Ovary (tissue), 10 donors: ENCODE measurements at places on chromosomes 16 and 17. TPM values are rescaled to one million over a fixed set of nuclear protein-coding genes. Genes with fewer than 3 reads are reported as not detected.

CENPN gene
- total RNA-seq: 3.9 TPM

RCVRN gene
- total RNA-seq: not detected

FN3K gene
- 14.5 TPM for total RNA-seq

UTS2R gene
- total RNA-seq: not detected

NTN1 gene
- total RNA-seq: 2.1 TPM

CCL16 gene
- not detected for total RNA-seq

KRT39 gene
- total RNA-seq: not detected

DNA sequence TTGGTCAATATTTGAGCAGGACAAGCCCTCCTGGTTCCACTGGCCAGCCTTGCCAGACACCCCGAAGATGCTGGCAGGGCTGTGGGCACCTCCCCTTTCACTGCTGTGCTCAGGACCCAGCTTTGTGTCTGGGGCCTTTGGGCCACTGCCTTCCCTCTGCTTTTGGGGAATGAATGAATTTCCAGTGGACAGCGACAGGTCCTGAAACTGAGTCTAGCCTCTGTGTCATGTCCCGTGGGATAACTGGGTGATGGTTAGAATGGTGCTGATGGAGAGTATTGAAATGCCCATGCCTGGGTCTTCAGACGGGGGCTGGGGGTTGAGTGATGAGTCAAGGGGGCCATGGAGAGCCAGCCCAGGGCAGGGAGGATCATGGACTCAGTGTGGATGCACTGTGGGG is 135.8 kb downstream of the FOXL1 start:
- no peak overlapping the region for H3K27ac ChIP-seq
- no peaks in the 10 kb centered on the region for H3K36me3 ChIP-seq
- H3K27me3 ChIP-seq: no peaks in the 10 kb centered on the region
- DNase-seq: no peak
- no peak overlapping the region for H3K4me3 ChIP-seq

DNA sequence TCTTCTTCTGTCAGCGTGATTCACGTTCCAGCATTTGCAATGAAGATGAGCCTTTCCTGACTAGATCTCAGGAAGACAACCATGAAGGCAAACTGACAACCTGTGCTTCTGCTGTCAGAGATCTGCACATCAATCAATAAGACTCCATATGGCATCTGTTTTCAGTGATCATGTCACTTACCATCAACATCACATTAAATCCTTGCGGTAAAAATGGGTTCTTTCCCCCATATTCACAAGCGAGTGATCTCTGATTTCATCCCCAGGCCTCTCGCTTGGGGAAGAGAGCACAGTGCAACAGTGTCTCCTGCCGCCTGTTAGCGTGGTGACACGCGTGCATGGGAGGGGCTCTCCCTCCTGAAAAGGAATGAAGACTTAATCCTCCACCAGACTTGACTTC is 11.1 kb downstream of the NACA2 start:
- H3K4me3 ChIP-seq: no peak overlapping the region

DNA sequence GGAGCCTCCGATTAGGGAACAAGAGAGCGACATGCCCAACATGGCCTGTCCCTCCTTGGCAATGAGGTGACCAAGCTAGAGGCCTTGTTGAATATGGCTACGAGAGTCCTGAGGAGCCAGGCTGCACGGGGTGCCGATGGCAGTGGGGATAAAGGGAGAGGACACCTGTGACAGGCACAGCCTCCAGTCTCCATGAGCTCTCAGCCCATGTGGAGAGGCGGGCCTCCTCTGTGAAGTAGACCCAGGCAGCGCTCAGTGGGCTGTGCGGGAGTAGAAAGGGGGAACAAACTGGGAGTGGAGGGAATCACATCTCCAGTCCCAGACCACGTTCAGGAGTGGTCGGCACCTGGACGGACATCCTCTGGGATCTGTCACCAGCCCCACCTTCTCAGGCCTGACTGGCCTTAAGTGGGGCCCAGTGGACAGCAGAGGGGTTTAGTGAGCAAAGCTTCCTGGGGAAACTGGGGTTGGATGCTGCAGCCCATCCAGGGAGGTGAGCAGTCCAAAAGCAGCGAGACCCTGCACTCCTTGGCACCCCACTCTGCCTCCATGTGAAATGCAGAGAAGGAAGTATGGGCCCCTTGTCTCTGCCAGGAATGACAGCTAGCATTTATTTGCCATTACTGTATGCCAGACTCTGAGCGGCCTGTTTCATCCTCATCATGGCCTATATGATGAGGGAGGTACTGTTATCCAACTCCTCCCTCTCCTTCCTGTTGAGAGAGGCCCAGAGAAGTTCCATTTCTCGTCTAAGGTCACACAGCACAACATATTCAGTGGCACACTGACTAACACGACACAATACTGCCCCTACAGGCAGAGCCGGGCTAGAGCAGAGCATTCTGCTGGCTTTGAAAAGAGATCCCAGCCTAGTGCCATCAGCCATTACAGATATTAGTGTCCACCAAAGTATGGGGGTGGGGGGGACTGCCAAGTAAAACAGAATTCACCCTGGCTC is 4.5 kb upstream of the TMEM92 start:
- DNase-seq: peak; percentile 81
- no peak overlapping the region for H3K4me3 ChIP-seq
- no peaks in the 10 kb centered on the region for H3K27me3 ChIP-seq
- no peaks in the 10 kb centered on the region for H3K36me3 ChIP-seq
- peaks cover 45% of the 10 kb centered on the region for H3K4me1 ChIP-seq

- no peaks in the 10 kb centered on the region for H3K27me3 ChIP-seq
- no peak overlapping the region for H3K4me3 ChIP-seq
- H3K36me3 ChIP-seq: no peaks in the 10 kb centered on the region
- no peak for DNase-seq
- peaks cover 2% of the 10 kb centered on the region for H3K4me1 ChIP-seq
Observed at GRCh38 chr17:43880420-43880991, 26.8 kb downstream of the MPP2 start.

- no peak for DNase-seq
- H3K27me3 ChIP-seq: no peaks in the 10 kb centered on the region
- no peaks in the 10 kb centered on the region for H3K4me1 ChIP-seq
- H3K36me3 ChIP-seq: no peaks in the 10 kb centered on the region
- H3K27ac ChIP-seq: no peak overlapping the region
Observed at GRCh38 chr16:69633375-69633774, 67.6 kb downstream of the NFAT5 start.

DNA sequence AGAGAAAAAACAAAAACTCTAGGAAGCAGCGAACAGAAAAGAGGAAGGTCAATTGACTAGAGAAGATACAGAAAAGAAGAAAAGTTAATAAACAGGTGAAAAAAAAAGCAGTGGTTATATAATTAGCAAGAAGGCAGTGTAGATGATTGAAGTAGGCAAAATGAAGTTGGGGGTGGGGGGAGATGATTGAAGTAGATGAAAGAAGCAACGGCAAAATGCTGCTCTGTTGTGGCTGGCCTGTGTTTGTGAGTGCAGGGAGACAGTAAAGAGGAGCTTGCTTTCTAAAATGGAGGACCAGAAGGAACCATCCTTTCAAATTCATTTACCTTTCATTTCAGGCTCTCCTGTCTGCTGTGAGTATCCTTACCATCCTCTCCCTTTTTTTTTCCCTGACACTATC is 3.6 kb downstream of the EVI2B start:
- DNase-seq: no peak
- no peaks in the 10 kb centered on the region for H3K4me1 ChIP-seq
- H3K27me3 ChIP-seq: no peaks in the 10 kb centered on the region
- no peaks in the 10 kb centered on the region for H3K36me3 ChIP-seq
- no peak overlapping the region for H3K27ac ChIP-seq

DNA sequence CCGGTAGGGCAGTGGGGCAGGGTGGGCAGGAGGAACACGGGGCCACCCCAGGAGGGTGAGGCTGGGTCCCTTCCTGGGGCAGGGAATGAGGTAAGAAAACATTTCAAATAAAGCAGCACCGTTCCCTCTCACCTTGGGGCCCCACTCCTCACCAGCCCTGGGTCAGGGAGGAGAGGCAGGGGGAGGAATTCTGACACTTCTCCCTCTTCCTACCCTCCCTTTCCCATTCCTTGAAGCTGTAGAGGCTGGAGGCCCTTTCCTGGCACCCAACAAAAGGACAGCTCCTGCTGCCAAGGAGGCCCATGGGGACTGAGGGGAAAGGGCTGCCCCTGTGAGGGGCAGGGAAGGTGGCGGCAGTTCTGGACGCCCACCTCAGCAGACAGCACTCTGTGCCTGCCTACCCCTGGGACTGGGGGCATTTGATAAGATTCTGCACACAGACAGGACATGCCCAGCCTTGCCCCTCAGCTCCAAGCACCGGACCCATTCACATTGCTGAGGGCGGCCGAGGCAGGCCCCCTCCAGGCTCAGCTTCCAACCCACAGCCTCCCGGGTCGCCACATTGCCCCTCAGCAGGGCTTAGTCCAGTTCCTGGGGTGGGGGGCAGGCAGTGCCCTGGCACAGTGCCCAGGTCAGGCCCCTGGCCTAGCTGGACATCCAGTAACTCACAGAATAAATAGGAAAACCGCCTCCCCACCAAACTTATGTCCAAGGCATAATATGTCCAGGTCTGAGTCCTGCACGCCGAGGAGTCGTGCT is 6.2 kb downstream of the ATXN7L3 start:
- no peak for DNase-seq
- H3K27me3 ChIP-seq: no peaks in the 10 kb centered on the region
- H3K4me3 ChIP-seq: no peak overlapping the region
- H3K36me3 ChIP-seq: no peaks in the 10 kb centered on the region
- H3K27ac ChIP-seq: no peak overlapping the region
- H3K4me1 ChIP-seq: no peaks in the 10 kb centered on the region

DNA sequence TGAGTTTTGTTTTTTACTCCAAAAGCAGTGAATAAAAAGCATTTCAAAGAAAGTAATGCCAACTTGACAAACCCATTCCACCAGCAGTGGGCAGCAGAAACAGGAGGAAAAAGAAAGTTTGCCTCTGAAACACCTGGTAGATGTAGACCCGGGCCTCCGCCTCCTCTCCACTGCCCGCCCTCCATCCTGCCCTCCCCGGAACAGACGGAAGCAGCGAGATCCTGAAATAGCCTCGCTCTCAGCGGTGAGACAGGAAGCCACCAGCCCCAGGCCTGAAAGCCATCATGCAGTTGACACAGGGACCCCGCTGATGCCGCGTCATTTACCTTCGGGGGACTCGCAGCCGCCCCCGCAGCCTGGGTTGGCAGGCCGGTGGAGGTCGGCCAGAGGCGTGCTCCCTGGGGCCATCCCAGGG is 67.8 kb downstream of the C16orf78 start:
- no peak overlapping the region for H3K4me3 ChIP-seq
- no peaks in the 10 kb centered on the region for H3K27me3 ChIP-seq
- no peaks in the 10 kb centered on the region for H3K36me3 ChIP-seq
- H3K4me1 ChIP-seq: peaks cover 4% of the 10 kb centered on the region
- DNase-seq: peak; percentile 13
- no peak overlapping the region for H3K27ac ChIP-seq

DNA sequence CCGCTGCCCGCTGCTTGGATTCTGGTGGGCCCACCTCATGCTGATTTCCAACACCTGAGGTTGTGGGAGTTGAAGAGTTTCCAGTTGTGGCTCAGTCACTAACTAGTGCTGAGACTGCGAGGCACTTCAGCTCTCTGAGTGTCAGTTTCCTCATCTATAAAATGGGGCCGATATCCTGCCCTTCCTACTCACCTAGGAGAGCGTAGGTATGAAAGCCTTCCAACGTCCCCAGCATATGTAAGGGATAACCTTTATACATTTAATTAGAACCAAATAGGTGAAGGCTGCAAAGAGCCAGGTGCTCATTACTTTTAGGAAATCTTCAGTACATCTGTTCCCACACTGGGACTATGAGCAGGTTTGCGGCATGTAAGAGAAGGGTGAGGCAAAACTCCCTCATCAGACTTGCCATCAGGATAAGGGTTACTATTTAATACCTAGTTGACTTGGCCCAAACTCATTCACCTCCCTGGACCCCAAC is 782 bp upstream of the KIF18B start:
- H3K36me3 ChIP-seq: no peaks in the 10 kb centered on the region
- H3K27me3 ChIP-seq: no peaks in the 10 kb centered on the region
- DNase-seq: no peak

- no peaks in the 10 kb centered on the region for H3K27me3 ChIP-seq
- no peak for DNase-seq
- H3K36me3 ChIP-seq: no peaks in the 10 kb centered on the region
- H3K4me3 ChIP-seq: no peak overlapping the region
- no peak overlapping the region for H3K27ac ChIP-seq
- no peaks in the 10 kb centered on the region for H3K4me1 ChIP-seq
Observed at GRCh38 chr17:29747660-29748059, 124.9 kb upstream of the CORO6 start.

- H3K27ac ChIP-seq: no peak overlapping the region
- DNase-seq: no peak
- no peaks in the 10 kb centered on the region for H3K36me3 ChIP-seq
- H3K4me1 ChIP-seq: peaks cover 11% of the 10 kb centered on the region
Observed at GRCh38 chr17:4557626-4558346, 2.6 kb downstream of the GGT6 start.

DNA sequence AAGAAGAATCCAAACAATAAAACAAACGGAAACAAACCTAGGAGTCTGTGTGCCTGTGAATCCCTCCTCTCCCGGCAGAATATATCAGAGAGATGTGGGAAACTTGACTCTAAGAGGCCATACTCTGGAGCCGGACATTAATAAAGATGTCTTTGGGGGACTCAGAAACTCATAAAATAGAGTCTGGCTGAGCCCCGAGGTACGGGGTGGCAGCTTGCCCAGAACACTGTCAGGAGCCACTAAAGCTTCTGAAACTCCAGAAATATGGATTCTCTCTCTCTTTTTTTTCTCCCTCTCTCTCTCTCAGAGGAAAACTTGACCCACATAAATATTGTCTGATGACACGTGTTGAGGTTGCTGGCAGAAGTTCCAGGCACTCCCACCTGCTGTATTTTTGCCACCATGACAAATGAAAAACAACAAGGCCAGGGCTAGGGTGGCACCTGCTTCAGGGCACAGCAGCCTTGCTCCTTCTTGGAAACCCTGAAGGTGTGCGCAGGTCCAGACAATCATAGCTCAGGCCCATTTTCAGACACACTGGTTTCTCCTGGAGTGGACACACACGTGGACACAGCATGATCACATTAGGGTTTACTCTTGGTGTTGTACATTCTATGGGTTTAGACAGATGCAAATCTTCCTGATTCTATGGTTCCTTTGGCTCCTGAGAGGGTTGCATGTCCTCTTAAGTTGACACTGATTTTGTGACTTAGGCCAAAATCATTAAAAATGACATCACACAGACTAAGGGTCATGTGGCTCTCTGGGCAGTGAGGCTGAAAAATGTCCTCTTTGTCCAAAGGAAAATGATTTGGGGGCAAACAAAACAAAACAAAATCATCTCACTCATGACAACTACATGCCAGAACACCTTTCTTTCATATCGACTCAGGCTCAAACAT is 282.6 kb upstream of the IRX3 start:
- H3K4me3 ChIP-seq: no peak overlapping the region
- H3K4me1 ChIP-seq: no peaks in the 10 kb centered on the region
- H3K36me3 ChIP-seq: no peaks in the 10 kb centered on the region
- no peaks in the 10 kb centered on the region for H3K27me3 ChIP-seq

GRCh38 chr17:13931111-13931526 is 138.2 kb upstream of the COX10 start:
- no peaks in the 10 kb centered on the region for H3K4me1 ChIP-seq
- H3K27me3 ChIP-seq: no peaks in the 10 kb centered on the region
- no peak overlapping the region for H3K27ac ChIP-seq
- no peak for DNase-seq
- no peaks in the 10 kb centered on the region for H3K36me3 ChIP-seq
- H3K4me3 ChIP-seq: no peak overlapping the region
